ENCODE measurements at places on chromosomes 1 and 21. TPM values are rescaled to one million over a fixed set of nuclear protein-coding genes. Genes with fewer than 3 reads are reported as not detected.

The PPFIA4 gene
- 180 TPM for total RNA-seq

The SLC35F3 gene
- not detected for total RNA-seq

The CELA3B gene
- total RNA-seq, result not detected

The FCRL1 gene
- not detected for total RNA-seq

The RGS13 gene
- 0.62 TPM for total RNA-seq

The PLA2G2C gene
- not detected for total RNA-seq

The SLFNL1 gene
- total RNA-seq, result 0.05 TPM

The BRDT gene
- total RNA-seq, result not detected

The SPATA46 gene
- not detected for total RNA-seq

The NAV1 gene
- total RNA-seq, result 43.3 TPM

The CLCA4 gene
- not detected for total RNA-seq

The LIPI gene
- total RNA-seq, result not detected

The DIO1 gene
- total RNA-seq, result not detected

The KRTAP7-1 gene
- not detected for total RNA-seq

The RHEX gene
- not detected for total RNA-seq

The CNN3 gene
- 274 TPM for total RNA-seq

The TEDDM1 gene
- not detected for total RNA-seq

The RXRG gene
- 0.08 TPM for total RNA-seq

The RGSL1 gene
- total RNA-seq, result not detected

The C1QA gene
- not detected for total RNA-seq
